Sigmoid colon (tissue), 7 donors: ENCODE measurements at places on chromosomes 2 and 18.
A peak's percentile ranks its signal among the peaks of the same experiment; 100 is the strongest.

DNA sequence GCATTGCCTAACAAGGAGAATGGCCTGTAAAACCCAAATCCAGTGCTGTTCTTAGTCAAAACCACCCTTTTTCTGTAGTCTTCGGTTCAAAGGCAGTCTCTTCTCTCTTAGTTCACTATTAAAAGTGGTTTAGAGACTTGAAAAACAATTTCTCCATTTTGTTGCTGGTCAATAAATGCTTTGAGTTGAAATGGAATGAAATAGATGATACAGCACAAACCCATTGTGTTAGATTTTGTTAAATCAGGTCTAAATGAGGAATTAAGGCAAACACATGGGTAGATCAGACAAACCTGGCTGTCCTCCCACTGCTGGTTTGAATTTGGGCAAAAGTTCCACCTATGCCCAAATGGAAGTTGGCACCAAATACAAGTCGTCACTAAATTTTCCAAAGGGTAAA, 150.1 kb upstream of the SERTAD2 start:
- no peak for DNase-seq

GRCh38 chr18:3283253-3283863, 21.4 kb downstream of the MYL12B start:
- no peak for DNase-seq

- DNase-seq: no peak
Measured at GRCh38 chr2:192465141-192465540, 270.4 kb upstream of the TMEFF2 start.

GRCh38 chr2:159944874-159945273, 117.5 kb downstream of the PLA2R1 start:
- DNase-seq: no peak

DNA sequence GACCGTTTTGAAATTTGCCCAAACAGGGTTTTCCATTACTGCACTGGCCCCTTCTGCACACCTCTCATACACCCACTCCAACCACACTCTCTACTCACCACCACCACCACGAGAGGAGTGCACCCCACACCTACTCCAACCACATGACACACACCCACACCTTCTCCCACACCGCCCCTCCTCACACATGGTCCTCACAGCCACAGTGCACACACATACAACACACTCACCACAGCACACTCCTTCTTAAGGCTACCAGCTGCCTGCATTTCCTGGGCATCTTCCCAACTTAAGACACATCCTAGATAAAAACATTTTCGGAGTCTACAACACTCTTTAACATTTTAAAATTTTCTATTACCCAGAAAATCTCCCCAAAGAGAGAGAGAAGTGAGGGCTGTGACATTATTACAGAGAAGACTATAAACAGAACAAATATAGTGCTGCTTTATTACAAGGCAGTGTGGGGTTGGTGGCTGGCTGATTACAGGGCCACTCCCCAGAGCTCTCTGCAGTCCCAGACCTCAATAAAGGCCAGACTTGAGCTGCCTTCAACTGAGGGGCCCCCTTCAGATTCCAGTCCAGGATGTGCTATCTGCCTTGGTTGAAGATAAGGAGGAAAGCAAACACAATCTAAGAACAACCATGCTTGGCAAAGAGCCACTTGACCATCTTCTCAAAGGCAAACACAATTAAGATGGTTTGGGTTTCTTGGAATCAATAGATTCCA, 36.1 kb downstream of the NHEJ1 start:
- DNase-seq: no peak

GRCh38 chr18:21851327-21851961, 110.9 kb downstream of the MIB1 start:
- no peak for DNase-seq

GRCh38 chr2:64840426-64840881, 148.7 kb upstream of the SLC1A4 start:
- DNase-seq: no peak

DNA sequence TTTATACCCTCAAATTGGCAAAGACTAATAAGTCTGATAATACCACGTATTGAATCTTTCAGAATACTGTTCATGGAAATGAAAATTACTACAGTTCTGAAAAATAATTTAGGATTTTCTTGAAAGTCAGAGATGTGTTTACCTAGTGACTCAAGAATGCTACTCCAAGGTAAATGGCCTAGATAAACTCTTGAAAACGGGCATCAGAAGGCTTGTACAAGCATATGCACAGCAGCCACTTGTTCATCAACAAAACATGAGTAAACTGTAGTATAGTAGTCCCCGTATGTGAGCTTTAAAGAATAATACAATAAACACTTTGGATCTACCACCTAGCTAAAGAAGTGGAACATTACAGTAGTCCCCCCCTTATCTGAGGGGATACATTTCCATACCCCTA, 157.5 kb downstream of the THADA start:
- DNase-seq: no peak

- peak; percentile 90 for DNase-seq
Measured at GRCh38 chr2:43105586-43106558, 120.5 kb downstream of the ZFP36L2 start.

GRCh38 chr2:224884188-224884587, 158.1 kb downstream of the DOCK10 start:
- DNase-seq: no peak

- no peak for DNase-seq
Measured at GRCh38 chr2:111238296-111238695, 117.6 kb downstream of the BCL2L11 start.

DNA sequence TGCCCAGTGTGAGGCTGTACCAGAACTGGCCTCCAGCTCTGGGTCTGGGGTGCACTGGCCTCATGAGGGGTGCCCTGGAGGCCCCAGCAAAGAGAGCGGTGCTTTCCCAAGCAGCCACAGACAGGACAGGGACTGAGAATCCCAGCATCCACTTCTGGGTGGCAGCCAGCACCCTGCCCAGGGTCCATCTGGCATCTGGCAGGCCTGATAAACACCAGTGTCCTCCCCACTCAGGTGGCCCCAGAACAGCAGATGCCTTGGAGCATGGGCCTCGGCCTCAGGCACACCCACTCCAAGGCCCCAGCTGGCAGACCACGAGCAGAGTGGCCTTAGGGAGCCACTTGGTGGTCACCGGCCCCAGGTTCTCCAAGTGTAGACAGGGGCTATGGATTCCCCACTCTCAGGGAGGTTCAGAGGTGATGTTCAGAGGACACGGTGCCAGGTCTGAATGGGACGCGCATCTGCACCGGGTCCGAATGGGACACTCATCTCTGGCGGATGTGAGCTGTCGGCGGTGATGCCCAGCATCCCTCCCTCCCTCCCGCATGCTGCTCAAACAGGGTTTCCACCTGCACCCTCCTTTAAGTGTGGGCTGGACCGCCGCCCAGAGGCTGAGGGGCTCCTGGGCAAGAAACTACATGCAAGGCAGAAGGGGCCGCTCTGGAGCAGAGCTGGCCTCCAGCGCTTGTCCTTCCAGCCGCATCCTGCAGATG, 82.2 kb upstream of the GPC1 start:
- peak; percentile 63 for DNase-seq

DNA sequence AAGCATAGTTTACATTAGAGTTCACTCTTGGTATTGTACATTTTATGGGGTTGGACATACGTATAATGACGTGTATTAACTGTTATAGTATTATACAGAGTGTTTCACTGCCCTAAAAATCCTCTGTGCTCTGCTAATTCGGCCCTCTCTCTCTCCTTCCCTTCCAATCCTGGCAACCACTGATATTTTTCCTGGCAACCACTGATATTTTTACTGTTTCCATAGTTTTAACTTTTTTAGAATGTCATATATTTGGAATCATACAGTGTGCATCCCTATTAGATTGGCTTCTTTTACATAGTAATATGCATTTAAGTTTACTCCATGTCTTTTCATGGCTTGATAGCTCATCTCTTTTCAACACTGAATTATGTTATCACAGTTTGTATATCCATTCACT, 526.7 kb downstream of the RIT2 start:
- no peak for DNase-seq

- DNase-seq: no peak
Measured at GRCh38 chr2:238689871-238690389, 158.0 kb upstream of the TWIST2 start.

- DNase-seq: no peak
Measured at GRCh38 chr2:12300927-12301326, 415.8 kb upstream of the TRIB2 start.
